T-cell (primary cell): ENCODE measurements at places on chromosomes 3 and 15.

GRCh38 chr3:40057786-40058185 is 248.4 kb downstream of the MYRIP start:
- H3K27ac ChIP-seq = no peak overlapping the region
- DNase-seq = no peak
- H3K36me3 ChIP-seq = no peaks in the 10 kb centered on the region

DNA sequence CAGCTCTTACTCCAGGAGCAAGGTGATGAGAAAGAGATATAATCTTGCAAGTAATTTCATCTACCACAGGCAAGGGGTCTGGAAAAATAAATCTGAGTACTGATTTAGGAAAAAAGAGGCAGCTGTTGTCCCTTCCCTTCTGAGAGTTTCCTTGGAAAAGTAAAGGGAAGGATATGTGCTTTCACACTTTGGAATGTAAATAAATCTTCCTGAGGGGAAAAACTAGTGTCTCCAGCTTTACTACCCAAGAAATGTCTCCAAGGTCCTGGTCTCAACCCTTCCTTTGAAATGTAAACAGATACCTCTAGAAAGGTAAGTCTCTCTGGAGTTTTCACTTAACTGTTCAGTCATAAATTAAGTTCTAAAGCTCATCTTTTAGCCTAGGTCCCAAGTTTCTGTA is 102.6 kb downstream of the DPH6 start:
- no peak overlapping the region for H3K27ac ChIP-seq
- no peak overlapping the region for H3K4me3 ChIP-seq
- peaks cover 6% of the 10 kb centered on the region for H3K36me3 ChIP-seq
- H3K4me1 ChIP-seq = no peaks in the 10 kb centered on the region
- H3K27me3 ChIP-seq = no peaks in the 10 kb centered on the region

GRCh38 chr3:10015461-10015904 is 10.8 kb upstream of the FANCD2 start:
- peaks cover 8% of the 10 kb centered on the region for H3K36me3 ChIP-seq
- no peak overlapping the region for H3K4me3 ChIP-seq
- peaks cover 2% of the 10 kb centered on the region for H3K4me1 ChIP-seq
- H3K27me3 ChIP-seq = peaks cover 11% of the 10 kb centered on the region

- peaks cover 4% of the 10 kb centered on the region for H3K36me3 ChIP-seq
- no peak for DNase-seq
- H3K4me1 ChIP-seq = peaks cover 27% of the 10 kb centered on the region
These were observed 26.4 kb downstream of the USP3 start for GRCh38 chr15:63530752-63531299.

- H3K4me1 ChIP-seq = no peaks in the 10 kb centered on the region
- H3K27ac ChIP-seq = no peak overlapping the region
- no peaks in the 10 kb centered on the region for H3K27me3 ChIP-seq
These were observed 131.6 kb downstream of the NLGN1 start for GRCh38 chr3:173529062-173529711.

DNA sequence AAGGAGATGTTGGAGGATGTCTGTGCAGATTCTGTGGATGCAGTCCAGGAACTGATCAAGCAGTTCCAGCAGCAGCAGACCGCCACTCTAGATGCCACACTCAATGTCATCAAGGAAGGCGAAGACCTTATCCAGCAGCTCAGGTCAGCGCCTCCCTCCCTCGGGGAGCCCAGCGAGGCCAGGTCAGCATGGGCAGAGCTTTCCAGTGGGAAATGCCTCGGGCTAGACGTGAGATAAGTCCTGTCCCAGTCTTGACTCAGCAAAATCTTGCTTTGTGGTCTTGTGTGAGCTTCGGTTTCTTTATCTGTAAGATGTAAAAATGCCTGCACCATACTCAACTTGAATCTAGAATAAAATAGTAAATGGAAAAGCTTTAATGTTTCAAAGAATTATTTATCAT is 335.1 kb upstream of the UMPS start:
- H3K27me3 ChIP-seq = peaks cover 5% of the 10 kb centered on the region
- H3K4me3 ChIP-seq = no peak overlapping the region
- H3K27ac ChIP-seq = no peak overlapping the region
- no peaks in the 10 kb centered on the region for H3K36me3 ChIP-seq

DNA sequence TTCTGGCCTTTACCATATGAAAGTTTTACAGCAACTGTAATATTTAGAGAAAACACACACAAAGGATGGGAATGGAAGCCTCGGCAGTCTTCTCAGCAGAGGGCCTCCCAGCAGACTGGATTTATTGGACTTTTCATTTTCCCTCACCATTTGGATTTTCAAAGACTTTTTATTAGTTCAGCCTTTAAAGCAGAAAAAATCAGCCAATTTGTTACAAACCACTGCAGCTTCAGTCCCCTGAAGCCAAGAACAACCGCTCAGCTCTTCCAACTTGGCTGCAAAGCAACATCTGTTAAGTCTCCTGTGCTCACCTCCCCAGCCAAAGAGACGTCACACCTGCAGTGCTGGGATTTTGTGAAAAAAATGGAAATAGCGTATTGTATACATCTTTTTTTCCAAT is 120.8 kb downstream of the GMPS start:
- DNase-seq = no peak
- H3K4me3 ChIP-seq = no peak overlapping the region
- no peaks in the 10 kb centered on the region for H3K27me3 ChIP-seq
- H3K27ac ChIP-seq = no peak overlapping the region
- no peaks in the 10 kb centered on the region for H3K4me1 ChIP-seq
- no peaks in the 10 kb centered on the region for H3K36me3 ChIP-seq

DNA sequence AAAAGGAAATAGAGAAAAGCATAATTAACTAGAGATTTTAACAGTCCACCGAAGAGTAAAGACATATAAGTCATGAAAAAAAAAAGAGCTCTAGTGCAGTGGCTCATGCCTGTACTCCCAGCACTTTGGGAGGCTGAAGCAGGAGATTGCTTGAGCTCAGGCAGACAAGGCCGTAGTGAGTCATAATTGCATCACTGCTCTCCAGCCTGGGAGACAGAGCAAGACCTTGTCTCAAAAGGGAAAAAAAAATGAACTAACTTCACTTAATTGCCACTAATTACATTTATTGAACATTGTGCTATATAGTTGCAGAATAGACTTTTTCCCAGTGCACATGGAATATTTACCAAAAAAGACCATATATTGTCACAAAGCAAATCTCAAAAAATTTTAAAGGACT is 221.8 kb downstream of the CBLB start:
- no peak for DNase-seq
- H3K36me3 ChIP-seq = no peaks in the 10 kb centered on the region
- no peaks in the 10 kb centered on the region for H3K27me3 ChIP-seq
- H3K4me1 ChIP-seq = no peaks in the 10 kb centered on the region
- H3K27ac ChIP-seq = no peak overlapping the region
- H3K4me3 ChIP-seq = no peak overlapping the region

DNA sequence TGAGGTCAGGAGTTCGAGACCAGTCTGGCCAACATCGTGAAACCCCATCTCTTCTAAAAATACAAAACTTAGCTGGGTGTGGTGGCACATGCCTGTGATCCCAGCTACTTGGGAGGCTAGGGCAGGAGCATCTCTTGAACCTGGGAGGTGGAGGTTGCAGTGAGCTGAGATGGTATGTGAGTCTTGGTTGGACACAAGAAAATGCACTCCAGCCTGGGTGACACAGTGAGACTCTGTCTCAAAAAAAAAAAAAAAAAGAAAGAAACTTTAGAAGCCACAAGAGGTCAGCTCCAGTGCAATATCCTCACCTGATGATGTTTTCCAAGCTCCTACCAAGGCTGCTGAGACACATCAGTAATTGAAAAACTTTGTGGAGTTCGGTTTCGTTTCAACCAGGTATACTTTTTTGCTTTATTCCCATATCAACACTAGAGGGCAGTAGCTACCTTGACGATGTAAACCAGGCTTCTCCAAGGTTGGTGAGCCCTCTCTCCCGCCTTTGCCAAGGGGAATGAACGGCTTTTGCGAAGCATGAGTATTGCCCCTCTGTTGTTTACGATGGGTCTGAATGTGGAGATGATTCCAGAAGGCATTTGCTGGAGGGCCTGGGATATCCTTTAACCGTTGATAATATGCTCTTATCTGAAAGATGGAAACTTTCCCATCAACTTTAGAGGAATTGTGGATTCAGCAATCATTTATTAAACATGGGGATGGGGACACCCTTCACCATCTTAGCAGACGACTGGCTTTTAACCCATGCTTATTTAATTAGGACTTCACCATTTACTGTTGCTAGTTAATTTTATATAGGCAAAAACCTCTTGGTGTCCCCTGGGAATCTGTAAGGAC is 202.8 kb downstream of the SV2B start:
- no peak overlapping the region for H3K4me3 ChIP-seq
- peaks cover 24% of the 10 kb centered on the region for H3K4me1 ChIP-seq
- H3K27me3 ChIP-seq = no peaks in the 10 kb centered on the region
- no peak for DNase-seq
- no peaks in the 10 kb centered on the region for H3K36me3 ChIP-seq
- H3K27ac ChIP-seq = no peak overlapping the region

DNA sequence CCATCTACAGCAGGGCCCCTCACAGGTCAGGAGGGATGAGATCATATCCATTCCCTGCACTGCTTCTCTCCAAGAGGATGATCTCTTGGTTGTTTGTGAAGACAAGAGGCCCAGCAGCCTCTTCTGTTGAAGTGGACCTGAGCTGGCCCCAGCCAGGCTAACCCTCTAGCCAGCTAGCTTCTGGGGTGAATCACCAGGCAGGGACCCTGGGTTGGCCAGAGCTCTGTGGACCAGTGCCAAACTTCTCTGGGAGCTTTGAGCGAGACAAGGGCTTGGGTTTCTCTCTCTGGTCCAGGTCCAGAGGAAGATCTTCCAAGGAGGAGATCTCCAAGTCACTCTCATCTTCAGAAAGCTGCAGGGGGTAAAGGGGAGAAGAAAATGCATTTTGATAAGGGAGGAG is 52.7 kb downstream of the CLDN18 start:
- no peak overlapping the region for H3K27ac ChIP-seq
- DNase-seq = no peak
- H3K4me1 ChIP-seq = no peaks in the 10 kb centered on the region
- no peak overlapping the region for H3K4me3 ChIP-seq

DNA sequence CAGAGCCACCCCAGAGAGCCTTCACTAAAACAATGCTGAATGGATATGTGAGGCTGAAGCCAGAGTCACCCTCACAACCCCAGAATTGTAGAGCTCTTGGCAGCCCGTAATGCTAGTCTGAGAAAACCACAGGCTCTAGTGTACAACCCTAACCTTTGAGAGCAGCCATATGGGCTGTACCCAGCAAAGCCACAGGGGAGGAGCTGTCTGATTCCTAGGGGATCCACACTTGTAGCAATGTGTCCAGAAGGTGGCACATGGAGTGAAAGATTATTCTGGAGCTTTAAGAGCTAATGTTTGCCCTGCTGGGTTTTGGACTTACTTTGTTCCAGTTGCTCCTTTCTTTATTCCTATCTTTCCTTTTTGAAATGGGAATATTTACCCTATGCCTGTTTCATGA is 626.8 kb downstream of the GRM7 start:
- H3K27me3 ChIP-seq = no peaks in the 10 kb centered on the region
- no peak overlapping the region for H3K4me3 ChIP-seq
- no peaks in the 10 kb centered on the region for H3K4me1 ChIP-seq
- no peak for DNase-seq
- no peaks in the 10 kb centered on the region for H3K36me3 ChIP-seq

GRCh38 chr3:48563382-48563918 is at the start of gene UCN2:
UCN2 (minus strand) TSS chr3:48563781; CDS start chr3:48563124, 657 bp downstream.
- DNase-seq = no peak
- no peaks in the 10 kb centered on the region for H3K36me3 ChIP-seq
- H3K27me3 ChIP-seq = no peaks in the 10 kb centered on the region
- peaks cover 18% of the 10 kb centered on the region for H3K4me1 ChIP-seq
- H3K4me3 ChIP-seq = no peak within 1 kb of the TSS

GRCh38 chr3:190558316-190558715 is 44.4 kb downstream of the IL1RAP start:
- H3K4me1 ChIP-seq = no peaks in the 10 kb centered on the region

DNA sequence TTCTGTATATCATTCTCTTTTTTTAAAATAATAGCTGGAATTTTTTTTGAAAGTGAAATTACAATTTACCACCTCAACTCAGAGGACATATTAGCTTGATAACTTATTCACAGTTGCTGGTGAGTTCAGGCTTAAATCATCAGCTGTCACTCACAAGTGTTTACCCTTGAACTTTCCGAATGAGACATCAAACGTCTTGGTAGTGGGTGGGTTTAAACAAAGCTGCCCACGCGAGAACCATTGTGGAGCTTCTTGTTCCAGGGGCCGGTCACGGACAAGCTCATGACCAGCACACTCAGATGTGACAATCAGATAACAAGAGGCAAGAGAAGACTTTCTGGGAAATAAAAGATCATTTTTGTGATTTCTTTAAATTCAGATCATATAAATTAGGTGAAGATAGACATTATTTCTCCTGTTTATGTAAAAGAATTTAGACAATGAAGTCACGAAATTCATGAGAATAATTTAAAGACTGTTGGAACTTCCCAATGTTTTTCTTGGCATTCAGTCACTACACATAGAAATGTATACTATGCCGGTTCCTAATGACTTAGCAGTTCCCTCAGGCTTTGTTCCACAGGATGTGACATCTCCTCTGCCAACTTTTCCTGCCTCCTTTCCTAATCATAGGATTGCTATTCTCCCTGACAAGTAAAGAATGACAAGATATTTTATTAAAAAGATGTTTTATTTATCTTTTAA is 29.3 kb downstream of the BTD start:
- peaks cover 3% of the 10 kb centered on the region for H3K4me1 ChIP-seq
- peaks cover 2% of the 10 kb centered on the region for H3K36me3 ChIP-seq
- DNase-seq = no peak
- no peak overlapping the region for H3K27ac ChIP-seq
- H3K4me3 ChIP-seq = no peak overlapping the region

- no peak overlapping the region for H3K4me3 ChIP-seq
- no peaks in the 10 kb centered on the region for H3K36me3 ChIP-seq
- no peak for DNase-seq
- no peak overlapping the region for H3K27ac ChIP-seq
- H3K4me1 ChIP-seq = no peaks in the 10 kb centered on the region
These were observed 165.5 kb downstream of the FBLN2 start for GRCh38 chr3:13714251-13714916.

GRCh38 chr15:40046721-40047414 is 7.9 kb upstream of the SRP14 start:
- no peaks in the 10 kb centered on the region for H3K36me3 ChIP-seq
- H3K27me3 ChIP-seq = no peaks in the 10 kb centered on the region
- H3K4me1 ChIP-seq = peaks cover 65% of the 10 kb centered on the region
- H3K4me3 ChIP-seq = no peak overlapping the region

GRCh38 chr15:89665449-89666181 is 10.3 kb upstream of the KIF7 start:
- peaks cover 2% of the 10 kb centered on the region for H3K27me3 ChIP-seq
- H3K4me1 ChIP-seq = peaks cover 5% of the 10 kb centered on the region
- no peaks in the 10 kb centered on the region for H3K36me3 ChIP-seq

GRCh38 chr15:69474846-69475455 is 22.3 kb downstream of the RPLP1 start:
- no peak overlapping the region for H3K4me3 ChIP-seq
- H3K4me1 ChIP-seq = no peaks in the 10 kb centered on the region
- H3K27ac ChIP-seq = no peak overlapping the region
- H3K27me3 ChIP-seq = peaks cover 25% of the 10 kb centered on the region

DNA sequence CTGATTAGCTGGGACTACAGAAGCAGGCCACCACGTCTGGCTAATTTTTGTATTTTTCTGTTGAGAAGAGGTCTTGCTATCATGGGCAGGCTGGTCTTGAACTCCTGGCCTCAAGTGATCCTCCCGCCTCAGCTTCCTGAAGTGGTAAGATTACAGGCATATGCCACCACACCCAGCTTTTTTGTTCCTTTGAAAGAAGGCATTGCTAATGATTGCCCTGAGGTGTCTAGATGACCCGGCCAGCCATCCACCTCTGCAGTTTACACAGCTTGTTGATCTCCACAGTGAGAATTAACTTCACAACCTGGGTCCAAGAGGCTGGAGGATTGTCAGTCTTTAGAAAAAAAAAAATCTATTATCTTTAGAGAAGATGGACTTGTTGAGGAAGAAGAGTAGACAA is 58.7 kb downstream of the SMAD3 start:
- no peak for DNase-seq
- H3K4me1 ChIP-seq = peaks cover 29% of the 10 kb centered on the region
- no peak overlapping the region for H3K4me3 ChIP-seq
